ENCODE measurements at places on chromosomes 1 and 21.

DNA sequence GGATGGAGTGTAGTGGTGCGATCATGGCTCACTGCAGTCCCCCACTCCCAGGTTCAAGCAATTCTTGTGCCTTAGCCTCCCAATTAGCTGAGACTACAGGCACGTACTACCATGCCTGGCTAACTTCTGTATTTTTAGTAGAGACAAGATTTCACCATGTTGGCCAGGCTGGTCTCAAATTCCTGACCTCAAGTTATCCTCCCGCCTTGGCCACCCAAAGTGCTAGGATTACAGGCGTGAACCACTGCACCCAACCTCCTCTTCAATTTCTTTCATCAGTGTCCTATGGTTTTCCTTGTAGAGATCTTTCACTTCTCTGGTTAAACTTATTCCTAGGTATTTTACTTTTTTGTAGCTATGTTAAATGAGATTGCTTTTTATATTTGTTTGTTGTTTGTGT lies 10.7 kb upstream of the MAST2 start:
- DNase-seq = no peak

DNA sequence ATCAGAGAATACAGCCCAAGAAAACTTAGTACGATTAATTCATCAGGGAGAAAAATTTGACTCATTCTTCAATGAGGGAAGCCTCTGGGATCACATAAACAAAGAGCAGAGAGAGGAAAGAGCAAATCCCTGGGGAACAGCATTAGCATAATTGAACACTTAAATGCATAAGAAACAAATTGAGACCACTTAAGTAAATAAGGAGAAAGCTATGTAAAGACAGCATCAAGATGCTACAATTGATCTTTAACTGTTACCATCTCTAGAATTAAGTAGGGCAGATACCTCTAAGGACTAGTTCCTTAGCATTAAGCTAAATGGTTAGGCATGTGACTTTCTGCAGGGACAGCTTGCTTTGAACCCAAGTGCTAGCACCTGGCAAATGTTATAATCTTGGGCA lies 265.1 kb upstream of the NEGR1 start:
- no peak for DNase-seq

GRCh38 chr1:156503698-156504437 lies 3.3 kb upstream of the MEF2D start:
- no peak for DNase-seq

DNA sequence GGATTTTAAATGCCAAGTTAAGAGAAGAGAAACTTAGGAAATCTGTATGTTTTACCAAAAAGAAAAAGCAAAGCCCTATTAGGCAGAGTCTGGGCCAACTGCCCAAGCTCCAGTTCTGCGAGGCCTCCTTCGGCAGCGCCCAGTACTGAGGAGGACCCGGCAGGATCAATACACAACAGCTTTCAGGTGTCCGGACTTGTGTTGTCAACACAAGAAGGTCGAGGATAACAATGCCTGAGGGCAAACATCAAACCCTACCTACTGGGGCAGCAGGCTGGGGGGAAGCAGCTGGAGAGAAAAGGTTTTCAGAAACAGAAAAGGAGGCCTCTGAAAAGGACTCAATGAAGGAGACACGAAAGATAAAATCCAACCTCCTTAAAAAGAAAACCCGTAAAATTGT lies 98.1 kb upstream of the GJB5 start:
- no peak for DNase-seq

DNA sequence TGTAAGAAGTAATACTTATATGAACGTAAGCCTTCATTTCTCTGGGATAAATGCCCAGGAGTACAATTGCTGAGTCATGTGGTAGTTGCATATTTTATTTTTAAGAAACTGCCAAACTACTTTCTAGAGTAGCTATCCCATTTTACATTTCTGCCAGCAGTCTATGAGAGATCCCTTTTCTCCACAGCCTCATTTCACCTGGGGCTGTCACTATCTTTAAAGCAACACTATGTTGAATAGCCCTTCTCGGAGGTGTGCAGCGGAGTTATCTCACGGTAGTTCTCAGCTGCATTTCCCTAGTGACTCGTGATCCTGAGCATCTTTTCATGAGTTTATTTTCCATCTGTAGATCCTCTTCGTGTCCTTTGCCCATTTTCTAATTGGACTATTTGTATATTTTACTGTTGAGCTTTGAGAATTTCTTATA lies 93.4 kb downstream of the ADARB1 start:
- peak; percentile 78 for DNase-seq

GRCh38 chr1:162502928-162503327 lies 5.3 kb downstream of the UHMK1 start:
- DNase-seq = peak; percentile 68

- DNase-seq = peak; percentile 21
These were observed 50.5 kb upstream of the ATF3 start for GRCh38 chr1:212557739-212558692.

- DNase-seq = no peak
These were observed 38.0 kb upstream of the HLX start for GRCh38 chr1:220841293-220841692.

GRCh38 chr1:172268237-172268636 lies 152.2 kb upstream of the C1orf105 start:
- DNase-seq = peak; percentile 32

DNA sequence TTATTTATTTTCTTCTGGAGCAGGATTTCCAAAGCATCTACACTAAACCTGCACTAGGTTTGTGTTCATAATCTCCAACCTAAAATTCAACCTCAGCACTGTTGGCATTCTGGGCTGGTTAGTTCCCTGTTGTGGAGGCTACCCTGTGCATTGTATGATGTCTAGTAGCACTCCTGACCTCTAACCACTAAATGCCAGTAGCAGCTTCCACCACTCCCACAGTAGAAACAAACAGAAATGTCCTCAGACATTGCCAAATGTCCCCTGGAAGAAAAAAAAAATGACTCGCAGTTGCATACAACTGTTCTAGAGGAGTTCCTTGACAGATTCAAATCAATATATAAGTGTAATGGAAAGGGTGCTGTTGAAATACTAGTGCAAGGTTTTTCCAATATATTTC lies 18.9 kb downstream of the GRIK1 start:
- DNase-seq = no peak

GRCh38 chr1:70210820-70211219 lies 5.4 kb upstream of the LRRC40 start:
- no peak for DNase-seq

GRCh38 chr1:82392946-82393345 lies 592.2 kb downstream of the ADGRL2 start:
- DNase-seq = no peak

DNA sequence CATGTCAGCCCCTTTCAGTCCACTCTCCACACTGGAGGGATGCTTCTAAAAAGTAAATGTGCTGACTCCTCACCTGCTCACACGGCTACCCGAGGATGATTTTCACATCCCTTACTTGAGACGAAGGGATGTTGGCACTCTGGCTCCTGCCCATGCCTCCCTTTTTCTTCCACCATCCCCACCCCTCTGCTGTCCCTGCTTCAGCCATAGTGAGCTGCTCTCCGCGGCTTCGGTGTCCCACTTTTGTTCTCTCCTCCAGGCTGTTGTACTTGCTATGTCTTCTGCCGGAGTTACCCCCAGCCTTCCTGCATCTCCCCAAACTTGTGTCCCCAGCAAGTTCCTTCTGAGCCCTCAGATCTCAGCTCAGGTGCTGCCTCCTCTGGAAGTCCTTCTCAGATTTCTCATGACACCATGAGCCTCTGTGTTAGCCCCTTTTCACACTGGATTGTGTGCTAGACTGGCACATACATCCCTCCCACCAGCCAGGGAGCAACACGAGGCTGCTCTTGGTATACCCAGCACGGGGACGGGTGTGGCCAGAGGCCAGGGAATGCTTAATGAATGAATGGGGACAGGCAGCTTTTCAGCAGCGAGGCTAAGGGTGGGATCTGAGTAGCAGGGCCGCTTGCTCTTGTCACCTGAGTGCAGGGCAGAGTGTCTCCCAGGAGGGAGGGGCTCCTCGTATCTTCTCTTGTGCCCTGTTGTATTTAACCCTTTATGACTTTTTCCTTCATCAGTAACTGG lies 1.3 kb downstream of the ACOT11 start:
- DNase-seq = no peak

DNA sequence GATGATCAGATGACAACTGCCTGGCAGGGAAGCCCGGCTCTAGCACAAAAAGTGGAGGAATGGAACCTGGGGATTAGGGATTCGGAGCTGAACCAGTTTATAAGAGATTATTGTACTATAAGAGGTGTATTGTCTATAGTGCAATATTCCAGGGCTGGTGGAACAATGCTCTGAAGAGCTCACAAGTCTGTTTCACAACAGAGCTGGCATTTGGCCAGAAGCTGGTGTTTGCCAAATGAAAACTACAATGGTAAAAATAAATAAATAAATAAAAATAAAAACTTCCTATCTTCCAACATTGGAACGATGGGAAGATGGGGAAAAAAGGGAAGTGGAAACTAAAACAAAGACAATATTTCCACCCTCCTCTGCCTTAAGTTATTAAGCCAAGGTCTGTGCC lies 73.5 kb downstream of the CHODL start:
- DNase-seq = no peak

- no peak for DNase-seq
These were observed 14.5 kb downstream of the IFNAR2 start for GRCh38 chr21:33244082-33244778.

DNA sequence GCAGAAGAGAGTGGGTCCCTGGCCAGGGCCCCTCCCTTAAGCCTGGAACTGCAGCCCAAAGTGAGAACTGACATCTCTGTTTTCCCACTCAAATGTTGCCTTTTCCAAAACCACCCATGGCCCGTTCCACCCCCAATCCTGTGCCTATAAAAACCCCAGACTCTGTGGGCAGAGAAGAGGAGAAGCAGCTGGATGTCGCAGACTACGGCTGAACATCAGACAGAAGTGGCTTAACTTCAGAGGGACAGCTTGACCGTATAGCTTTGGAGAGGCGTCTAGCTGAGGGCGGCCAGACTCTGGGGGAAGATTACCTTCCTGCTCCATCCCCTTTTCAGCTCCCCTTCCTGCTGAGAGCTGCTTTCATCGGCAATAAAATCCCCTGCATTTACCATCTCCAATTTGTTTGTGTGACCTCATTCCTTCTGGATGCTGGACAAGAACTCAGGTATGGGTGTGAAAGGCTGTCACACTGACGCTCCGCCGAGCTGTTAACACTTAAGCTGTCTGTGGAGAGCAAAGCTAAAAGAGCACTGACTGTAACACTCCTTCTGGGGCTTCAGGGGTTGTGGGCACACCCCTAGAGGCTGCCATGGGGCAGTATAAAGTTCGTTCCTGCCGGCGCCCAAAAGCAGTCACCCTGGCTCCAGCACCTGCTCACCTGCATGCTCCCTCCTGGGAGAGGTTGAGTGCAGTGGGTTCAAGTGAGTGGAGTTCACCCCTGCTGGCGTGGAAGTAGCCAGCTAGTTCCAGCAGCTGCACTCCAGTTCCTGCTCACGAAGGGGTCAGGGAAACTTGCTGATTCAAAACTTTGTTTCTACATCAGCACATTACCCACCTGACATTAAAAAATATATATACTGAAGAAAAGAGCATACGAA lies 19.6 kb upstream of the ERO1B start:
- no peak for DNase-seq

DNA sequence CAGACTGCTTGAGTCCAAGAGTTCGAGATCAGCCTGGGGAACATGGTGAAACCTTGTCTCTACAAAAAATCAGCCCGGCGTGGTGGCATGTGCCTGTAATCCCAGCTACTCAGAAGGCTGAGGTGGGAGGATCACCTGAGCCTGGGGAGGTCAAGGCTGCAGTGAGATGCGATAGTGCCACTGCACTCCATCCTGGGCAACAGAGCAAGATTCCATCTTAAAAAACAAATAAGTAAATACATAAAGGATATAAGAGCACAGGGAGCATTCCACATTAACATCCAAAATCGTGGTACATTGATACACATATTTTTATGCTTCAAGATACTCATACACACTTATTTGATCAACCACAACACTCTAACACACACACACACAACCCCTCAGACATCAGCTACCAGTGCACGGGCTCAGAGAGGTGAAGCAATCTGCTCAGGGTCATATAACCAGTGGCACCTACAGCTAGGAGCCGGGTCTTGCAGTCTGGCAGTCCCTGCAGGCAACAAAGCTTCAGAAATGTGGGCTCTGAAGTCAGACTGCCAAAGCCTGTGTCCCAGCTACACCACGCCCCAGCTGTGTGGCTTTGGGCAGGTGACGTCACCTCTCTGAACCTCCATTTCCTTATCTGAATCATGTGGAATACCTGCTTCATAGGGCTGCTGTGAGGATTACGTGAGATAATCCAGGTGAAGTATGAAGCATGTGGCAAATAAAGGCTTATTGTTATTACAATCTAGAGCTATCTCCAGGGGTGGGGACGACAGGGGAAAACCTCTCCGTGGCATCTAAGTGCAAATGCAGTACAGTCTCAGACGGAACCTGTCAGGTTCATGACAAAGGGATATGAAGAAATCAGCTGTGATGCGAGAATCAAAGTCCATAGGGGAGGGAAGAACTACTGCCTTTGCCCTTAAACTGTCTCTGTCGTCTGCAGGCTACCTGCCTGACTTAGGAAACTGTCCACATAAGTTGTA lies 4.8 kb upstream of the CRYBG2 start:
- no peak for DNase-seq

DNA sequence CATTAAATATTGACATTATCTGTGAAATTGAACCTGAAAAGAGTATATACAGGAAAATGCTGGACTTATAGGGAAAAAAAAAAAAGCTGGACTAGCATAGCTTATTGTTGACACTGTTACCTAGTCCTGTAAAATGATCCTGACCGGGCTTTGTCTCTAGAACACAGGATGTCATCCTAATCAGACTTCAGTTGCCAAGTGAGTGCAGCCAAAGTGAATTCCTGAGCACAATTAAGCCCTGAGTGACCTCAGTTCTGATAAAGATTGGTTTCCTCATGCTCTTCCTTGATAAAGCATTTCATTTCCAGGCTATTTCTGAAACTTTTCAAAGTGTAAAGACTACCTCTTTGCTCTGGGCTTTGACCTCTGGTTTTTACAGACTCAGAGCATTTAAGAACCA lies 19.8 kb downstream of the SELP start:
- DNase-seq = no peak

DNA sequence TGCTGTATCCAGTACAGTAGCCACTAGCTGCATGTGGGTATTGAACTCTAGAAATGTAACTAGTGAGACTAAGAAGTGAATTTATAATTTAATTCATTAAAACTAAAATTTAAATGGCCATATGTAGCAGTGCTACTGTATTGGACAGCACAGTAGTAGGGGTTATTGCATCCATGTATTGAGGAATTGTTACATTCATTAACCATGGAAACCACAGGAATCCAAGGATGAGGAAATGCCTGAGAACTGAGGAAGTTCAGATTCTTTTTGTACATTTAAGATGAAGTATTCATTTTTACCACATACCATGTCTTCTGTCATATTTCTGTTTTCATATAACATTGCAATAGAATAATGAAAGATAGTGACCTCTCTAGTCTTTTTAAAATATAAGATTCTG lies 2.6 kb downstream of the MTF2 start:
- DNase-seq = peak; percentile 90

Measured in fibroblast of upper back skin (primary cell).